ENCODE measurements at places on chromosomes 4 and X.

- DNase-seq: no peak
Observed at GRCh38 chr4:149964001-149964796, 114.0 kb upstream of the DCLK2 start.

DNA sequence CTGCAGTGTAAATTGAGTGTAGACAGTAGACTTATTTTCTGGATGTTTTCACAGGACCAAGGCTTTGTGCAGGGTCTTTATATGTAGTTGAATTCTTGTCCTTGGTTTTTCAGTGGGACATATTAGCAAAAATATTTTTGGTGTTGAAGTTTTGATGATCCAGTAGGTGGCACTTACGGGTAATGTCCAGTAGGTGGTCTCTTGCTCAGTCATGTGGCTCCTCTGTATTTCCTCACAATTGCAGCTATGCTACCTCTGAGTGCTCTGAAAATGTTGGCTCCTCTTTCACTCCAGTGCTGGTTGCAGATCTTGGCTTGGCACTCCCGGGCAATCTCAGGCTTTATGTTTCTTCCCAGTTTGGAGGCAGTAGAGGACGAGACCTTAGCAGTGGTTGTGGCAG lies 419.8 kb upstream of the AMOT start:
- DNase-seq: no peak

- no peak for DNase-seq
Observed at GRCh38 chr4:55356991-55357461, 11.0 kb downstream of the SRD5A3 start.

GRCh38 chr4:129545599-129546278 lies 449.8 kb downstream of the C4orf33 start:
- no peak for DNase-seq

- no peak for DNase-seq
Observed at GRCh38 chrX:3271183-3271833, 75.1 kb downstream of the MXRA5 start.

GRCh38 chrX:123298026-123298425 lies 113.9 kb downstream of the GRIA3 start:
- DNase-seq: no peak

DNA sequence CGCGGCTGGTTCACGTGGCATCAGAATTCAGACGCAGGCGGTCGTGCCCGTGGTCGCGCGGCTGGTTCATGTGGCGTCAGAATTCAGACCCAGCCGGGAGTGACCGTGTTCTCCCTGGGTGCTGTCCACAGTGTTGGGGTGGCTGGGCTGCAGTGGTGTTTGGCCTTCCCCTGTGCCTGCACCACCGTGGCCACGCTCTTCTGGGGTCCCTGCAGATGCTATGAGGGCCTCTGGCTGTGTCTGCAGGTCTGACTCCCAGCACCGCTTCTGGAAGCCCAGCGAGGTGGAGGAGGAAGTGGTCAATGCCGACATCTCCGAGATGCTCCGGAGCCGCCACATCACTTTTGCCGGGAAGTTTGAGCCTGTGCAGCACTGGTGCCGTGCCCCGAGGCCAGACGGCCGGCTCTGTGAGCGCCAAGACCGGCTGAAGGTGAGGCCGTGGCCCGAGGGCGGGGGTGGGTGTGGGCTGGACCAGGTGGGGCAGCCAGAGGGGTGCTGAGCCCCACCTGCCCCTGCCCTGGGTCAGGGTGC lies 26.4 kb downstream of the NKX1-1 start:
- no peak for DNase-seq

DNA sequence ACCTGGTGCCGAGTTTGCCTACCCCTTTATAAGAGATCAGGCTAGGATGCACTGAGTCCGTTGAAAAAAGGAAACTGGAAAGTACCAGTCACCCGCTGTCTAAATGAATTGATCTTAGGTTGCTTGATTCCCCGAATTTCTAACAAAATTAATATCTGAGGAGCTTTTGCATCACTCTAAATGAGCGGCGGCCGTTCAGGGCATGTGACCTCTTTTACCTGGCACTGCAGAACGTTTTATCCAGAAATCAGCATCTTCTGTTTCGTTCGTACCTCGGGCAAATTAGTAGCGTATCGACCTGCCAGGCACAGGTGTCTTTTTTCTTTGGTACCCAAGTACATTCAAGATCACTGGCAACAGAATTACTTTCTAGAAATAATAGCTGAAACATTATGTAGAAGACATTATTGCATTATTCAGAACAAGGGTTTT lies 876 bp downstream of the KLHL2 start:
- no peak for DNase-seq

GRCh38 chr4:83920375-83920774 lies 384.5 kb downstream of the GPAT3 start:
- no peak for DNase-seq

GRCh38 chr4:21320034-21320433 lies 619.8 kb downstream of the PACRGL start:
- no peak for DNase-seq

GRCh38 chr4:15376594-15376993 lies 51.2 kb upstream of the C1QTNF7 start:
- no peak for DNase-seq

GRCh38 chrX:130523460-130524394 lies 121.9 kb downstream of the RBMX2 start:
- DNase-seq: no peak

- DNase-seq: no peak
Observed at GRCh38 chr4:170004651-170005295, 21.4 kb downstream of the MFAP3L start.

- no peak for DNase-seq
Observed at GRCh38 chr4:69753686-69754085, 6.7 kb downstream of the SULT1B1 start.

GRCh38 chr4:37430718-37431416 lies 186.3 kb downstream of the NWD2 start:
- DNase-seq: no peak

DNA sequence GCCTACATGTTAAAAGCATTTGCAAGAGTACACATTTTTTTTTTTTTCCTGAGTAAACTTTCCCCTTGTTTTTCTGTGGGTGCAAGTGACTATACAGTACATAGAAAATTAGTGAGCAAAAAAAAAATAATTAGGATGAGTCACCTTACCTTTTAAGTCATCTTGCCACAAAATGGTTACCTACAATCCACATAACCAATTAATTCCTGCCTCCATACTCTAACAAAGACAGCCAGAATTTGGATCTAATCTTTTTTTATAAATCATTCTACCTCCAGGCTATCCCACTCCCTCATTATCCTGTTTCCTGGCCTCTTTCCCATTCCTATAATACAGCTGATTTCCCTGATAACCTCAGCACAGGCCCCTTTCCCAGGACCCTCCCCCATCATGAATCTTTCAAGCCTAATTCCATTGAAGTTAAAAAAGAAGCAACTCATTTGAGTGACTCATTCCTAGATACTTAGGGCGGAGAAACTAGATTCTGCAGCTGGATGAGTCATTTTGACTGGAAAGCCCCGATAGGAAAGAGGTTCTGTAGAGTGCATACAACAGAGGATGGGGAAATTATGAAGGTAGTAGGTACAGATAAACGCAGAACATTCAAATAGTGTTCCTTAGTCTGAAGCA lies 128.2 kb downstream of the C4orf51 start:
- DNase-seq: no peak

- DNase-seq: no peak
Observed at GRCh38 chr4:76513482-76513881, 78.5 kb downstream of the SHROOM3 start.

- DNase-seq: no peak
Observed at GRCh38 chrX:52277666-52278065, 91.2 kb upstream of the XAGE2 start.

- DNase-seq: no peak
Observed at GRCh38 chr4:184807256-184807655, 18.5 kb downstream of the ACSL1 start.

DNA sequence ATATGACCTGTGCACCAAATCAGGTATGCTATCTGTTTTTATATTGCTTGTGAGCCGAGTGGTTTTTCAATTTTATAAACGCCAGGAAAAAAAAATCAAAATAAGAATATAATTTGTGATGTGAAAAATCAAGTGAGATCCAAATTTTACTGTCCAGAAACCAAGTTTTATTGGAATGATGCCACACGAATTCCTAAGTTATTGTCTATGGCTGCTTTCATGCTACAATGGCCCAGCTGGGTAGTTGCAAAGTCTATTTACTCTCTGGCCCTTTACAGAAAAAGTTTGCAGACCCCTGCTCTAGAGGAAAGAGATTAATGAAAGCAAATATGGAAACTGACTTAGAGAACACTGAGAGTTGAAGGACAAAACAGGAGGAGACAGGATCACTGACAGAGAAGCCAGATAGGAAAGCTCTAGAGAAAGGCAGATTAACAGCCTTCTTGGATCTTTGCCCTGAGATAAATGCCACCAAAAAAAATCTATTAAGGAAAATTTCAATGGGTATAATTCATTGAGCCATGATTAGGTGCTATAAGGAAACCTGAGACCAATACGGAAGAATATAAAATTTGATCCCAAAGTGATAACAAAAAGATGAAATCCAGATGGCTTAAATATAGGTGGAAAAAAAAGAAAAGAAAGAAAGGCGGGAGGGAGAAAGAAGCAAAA lies 29.8 kb downstream of the PRSS12 start:
- no peak for DNase-seq

- DNase-seq: no peak
Observed at GRCh38 chr4:48032721-48033120, 16.1 kb downstream of the NIPAL1 start.

- no peak for DNase-seq
Observed at GRCh38 chrX:30504309-30504708, 73.3 kb downstream of the TASL start.

DNA sequence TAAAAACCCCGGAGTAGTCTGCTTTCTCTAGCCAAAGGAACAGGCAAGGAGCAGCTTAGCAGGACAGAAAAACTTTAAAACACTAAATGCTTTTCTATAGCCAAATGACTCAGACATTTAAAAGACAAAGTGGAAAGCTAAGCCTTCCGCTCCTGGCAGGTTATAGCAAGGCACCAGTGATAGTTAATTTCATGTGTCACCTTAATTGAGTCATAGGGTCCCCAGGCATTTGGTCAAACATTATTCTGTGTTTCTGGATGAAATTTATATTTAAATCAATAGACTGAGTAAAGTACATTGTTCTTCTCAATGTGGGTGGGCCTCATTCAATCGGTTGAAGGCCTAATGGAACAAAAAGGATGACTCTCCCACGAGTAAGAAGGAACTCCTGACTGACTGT lies 885.7 kb upstream of the ADGRL3 start:
- no peak for DNase-seq

DNA sequence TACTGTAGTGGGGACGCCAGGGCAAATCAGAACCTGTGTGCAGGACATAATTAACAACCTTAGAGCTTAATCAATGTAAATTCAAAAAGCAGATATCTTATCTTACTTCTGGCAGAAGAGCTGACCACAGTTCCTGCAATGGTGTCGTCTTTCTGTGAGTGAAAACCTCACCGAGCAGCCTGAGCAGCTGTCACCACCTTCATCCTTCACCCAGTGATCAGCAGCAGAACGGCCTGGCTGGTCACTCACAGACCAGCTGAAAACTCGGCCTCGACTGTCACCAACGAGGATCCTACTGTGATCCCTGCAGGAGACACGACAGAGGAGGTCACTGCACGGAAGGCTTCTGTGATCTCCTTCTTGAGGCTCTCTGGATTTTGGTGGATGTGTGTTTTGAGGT lies 94.2 kb downstream of the CDS1 start:
- no peak for DNase-seq

Data from T-helper 22 cell (primary cell).